ENCODE measurements at places on chromosomes 13 and 19.

GRCh38 chr19:48020686-48021085 is 23.2 kb downstream of the CABP5 start:
- no peak for DNase-seq

DNA sequence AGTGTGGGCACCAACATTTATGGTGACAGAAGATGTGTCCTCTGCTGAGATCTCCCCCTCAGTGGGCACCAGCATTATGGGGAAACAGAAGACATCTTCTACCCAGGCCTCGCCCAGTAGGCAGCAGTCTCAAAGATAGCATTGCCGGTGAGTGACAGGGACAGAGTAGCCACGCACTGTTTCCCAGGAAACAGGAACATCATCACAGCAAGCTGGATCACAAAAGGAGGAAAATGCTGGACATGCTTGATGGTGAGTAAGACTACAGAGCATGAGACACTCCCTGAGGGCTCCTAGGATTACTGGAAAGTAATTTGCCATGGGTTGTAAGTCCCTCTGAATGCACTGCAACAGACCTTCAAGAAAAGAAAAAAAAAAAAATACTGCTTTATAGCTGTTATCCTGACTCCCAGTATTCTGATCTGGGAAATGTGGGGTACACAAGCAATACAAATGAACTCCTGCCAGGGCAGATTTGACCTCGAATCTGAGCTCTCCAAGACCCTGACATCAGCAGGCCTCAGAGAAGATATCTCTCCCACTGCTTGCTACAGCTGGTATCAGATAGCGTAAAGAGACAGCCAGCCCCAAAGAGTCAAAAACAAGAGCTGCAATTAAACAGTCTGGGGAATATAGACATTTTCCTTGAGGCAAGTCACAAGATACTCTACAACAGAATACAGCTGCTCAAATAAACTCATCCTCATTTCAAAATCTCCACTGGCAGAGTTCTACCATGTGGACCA is 180.4 kb downstream of the RBM26 start:
- DNase-seq: no peak

DNA sequence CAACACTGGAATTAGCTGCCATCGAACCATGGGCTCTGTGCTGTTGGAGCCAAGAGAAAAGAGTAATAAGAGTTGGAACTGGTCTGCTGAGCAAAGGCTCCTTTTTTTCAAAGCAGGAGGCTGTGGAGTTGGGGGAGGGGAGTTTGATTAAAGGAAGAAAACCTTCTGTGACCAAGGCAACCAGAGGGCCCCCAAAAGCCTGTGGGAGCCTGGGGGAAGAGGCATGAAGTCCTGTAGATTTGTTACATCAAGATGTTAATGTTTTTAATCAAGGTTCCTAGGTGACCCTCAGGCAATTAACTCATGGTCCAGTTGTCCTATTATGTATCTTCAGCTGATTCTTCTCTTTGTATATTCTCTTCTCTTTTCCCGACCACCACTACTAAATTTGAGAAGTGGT is 403.9 kb downstream of the NDFIP2 start:
- no peak for DNase-seq

DNA sequence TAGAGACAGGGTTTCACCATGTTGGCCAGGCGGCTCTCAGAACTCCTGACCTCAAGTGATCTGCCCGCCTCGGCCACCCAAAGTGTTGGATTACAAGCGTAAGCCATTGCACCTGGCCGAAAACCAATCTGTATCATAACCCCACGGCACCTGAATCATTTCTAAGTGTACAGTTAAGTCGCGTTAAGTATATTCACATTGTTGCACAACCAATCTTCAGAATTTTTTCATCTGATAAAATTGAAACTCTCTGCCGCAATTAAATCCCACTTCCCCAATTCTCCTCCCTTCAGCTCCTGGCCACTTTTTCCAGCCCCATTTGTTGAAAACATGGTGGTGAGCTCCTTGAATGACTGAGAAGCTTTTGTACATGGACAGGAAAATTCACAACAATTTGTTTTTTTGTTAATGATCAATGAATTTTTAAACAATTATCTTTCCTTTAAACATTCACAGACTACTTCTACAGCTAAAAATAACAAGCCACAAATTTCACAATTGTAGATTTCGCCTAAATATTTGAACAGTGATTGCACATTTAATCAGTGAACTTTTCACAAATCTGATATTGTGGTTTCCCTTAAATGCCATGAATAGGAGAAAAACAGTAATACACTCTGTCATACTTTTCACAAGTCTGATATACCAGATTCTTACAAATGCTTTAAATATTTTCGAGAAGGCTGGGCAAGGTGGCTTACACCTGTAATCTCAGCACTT is 13.8 kb downstream of the FGF21 start:
- no peak for DNase-seq

DNA sequence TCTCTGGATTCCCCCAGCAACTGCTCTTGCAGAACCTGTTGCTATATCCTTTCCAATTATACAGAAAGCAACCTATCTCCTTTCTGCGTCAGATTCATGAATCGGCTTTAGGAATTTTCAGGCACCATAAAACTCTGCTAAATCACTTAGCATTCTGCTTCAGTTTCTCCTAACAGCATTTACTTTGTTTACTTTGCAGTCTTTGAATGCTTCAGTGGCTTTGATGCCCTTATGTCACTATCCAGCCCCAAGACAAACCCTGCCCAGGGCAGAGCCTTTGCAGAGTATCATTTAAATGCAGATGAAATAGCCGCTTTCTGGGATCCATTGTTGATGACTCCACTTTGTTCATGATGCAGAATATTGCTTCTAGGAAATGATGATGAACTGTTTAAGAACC is 43.1 kb downstream of the SLITRK1 start:
- DNase-seq: no peak

- no peak for DNase-seq
Observed at GRCh38 chr19:48806818-48807589, 3.8 kb downstream of the BCAT2 start.

DNA sequence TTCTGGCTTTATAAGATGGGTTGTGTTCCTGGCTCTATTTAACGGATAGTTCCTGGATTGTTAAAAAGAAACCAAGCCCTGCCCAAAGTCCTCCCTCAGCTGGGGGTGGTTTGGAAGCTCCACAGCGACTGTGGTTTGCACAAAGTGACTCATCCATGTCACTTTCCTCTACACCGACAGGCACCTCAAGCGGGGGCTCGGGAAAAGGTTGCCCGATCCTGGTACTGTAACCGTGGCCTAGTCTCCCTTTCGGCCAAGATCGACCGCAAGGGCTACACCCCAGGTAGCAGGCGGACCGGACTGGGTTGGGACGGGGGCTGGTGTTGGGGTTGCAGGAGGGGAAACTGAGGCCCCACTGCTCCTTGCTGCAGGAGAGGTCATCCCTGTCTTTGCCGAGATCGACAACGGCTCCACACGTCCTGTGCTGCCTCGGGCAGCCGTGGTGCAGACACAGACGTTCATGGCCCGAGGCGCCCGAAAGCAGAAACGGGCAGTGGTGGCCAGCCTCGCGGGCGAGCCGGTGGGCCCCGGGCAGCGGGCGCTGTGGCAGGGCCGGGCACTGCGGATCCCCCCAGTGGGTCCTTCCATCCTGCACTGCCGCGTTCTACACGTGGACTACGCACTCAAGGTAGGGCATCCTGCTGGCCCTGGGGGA is 1.6 kb downstream of the ARRDC2 start:
- peak; percentile 78 for DNase-seq

DNA sequence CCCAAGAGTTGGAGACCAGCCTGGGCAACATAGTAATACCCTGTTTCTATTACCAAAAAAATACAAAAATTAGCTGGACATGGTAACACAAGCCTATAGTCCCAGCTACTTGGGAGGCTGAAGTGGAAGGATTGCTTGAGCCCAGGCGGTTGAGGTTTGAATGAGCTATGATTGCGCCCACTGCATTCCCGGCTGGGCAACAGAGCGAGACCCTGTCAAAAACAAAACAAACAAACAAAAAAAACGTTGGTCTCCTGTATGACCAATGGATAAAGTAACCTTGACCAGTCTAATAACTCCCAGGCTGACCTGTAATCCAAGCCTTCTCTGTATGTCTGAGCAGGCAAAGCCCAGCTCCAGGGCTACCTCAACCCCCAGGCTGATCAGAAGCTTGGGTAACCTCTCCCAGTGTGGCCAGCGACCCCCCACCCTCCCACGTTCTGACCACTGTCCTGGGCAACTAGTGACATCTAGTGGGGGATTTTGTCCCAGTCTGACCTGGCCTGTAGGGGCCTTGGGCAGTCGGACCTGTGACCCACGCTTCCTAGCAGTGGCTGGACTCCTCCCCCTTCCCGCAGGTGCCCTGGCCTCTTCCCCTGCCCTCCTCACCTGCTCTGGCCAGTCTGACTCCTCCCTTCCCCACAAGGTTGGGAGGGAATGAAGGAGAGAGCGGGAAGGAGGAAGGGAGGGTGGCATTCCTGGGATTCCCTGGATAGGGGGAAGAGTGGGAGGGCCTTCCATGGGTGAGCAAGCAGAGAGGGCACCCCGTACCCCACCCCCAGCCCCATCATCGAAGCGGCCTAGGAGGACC is 1.0 kb upstream of the BCAM start:
- peak; percentile 13 for DNase-seq

GRCh38 chr13:107545946-107546502 is 669.3 kb downstream of the LIG4 start:
- no peak for DNase-seq

- DNase-seq: peak; percentile 60
Observed at GRCh38 chr19:35545001-35545854, at the start of gene TMEM147. Gene TMEM147 (plus strand): TSS chr19:35545626. CDS start chr19:35545740, 114 bp downstream.

DNA sequence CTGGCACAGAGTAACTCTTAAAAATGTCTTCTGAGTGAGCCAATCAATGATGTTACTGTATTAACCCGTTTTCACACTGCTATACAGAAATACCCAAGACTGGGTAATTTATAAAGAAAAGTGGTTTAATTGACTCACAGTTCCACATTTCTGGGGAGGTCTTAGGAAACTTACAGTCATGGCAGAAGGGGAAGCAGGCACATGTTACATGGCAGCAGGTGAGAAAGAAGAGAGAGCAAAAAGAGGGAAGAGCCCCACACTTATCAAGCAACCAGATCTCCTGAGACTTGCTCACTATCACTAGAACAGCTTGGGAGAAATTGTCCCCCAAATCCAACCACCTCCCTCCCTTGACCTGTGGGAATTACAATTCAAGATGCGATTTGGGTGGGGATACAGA is 97.6 kb upstream of the MIR17HG start:
- no peak for DNase-seq

DNA sequence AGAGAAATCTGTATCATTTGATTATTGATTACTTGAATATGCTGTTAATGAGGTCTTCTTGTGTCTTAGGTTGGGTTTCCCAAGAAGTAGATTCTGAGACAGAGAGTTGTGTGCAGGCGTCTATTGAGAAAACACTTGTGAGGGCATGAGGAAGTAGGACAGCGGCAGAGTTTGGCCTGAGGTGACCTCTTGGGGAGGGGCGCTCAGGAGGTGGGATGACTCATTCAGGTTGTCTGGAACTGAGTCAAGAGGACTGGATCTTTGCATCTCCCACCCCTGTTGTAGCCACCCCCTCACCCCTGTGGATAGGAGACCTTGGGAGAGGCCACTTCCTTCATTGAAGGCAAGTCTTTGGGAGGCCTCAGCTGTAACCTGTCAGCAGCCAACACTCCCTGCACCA is 35.2 kb upstream of the WDFY2 start:
- DNase-seq: no peak

- no peak for DNase-seq
Observed at GRCh38 chr19:3398114-3398899, 31.9 kb downstream of the NFIC start.

GRCh38 chr19:38686530-38686888 is 39.1 kb downstream of the ACTN4 start:
- DNase-seq: no peak

- no peak for DNase-seq
Observed at GRCh38 chr19:45103156-45103507, 10.2 kb downstream of the PPP1R37 start.

- no peak for DNase-seq
Observed at GRCh38 chr19:7549429-7550148, 14.1 kb downstream of the PNPLA6 start.

DNA sequence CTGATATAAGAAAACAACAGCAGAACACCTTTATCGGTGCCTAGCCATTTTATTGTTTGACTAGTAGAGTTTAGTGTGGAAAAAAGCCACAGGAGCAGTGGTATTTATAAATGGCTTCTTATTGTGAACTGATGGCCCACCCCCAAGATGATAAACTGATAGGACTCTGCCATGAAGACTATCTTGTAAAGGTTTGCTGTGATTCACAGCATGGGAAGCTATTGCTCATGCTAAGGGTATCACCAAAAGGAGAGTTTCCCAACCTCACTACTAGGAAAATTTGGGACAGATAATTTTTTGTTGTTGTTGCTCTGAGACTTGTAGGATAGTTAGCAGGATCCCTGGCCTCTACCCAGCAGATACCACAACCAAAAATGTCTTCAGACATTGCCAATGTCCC is 12.0 kb upstream of the SLC7A1 start:
- no peak for DNase-seq

DNA sequence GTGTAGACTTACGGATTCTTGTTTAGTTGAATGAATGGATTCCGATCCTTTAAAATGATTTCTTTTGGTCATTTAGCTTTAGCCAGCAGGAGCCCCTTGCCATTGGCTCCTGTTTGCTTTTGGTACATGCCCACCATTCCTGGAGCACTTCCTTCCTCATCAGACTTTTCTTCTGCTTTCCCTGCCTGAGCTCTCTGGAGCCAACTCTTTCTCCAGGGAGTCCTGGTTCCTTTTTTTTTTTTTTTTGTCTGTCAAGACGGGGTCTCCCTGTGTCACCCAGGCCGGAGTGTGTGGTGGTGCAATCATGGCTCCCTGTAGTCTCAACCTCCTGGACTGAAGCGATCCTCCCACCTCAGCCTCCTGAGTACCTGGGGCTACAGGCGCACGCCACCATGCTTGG is 37.8 kb downstream of the SMARCA4 start:
- no peak for DNase-seq
